ENCODE measurements at places on chromosomes 4 and X.

DNA sequence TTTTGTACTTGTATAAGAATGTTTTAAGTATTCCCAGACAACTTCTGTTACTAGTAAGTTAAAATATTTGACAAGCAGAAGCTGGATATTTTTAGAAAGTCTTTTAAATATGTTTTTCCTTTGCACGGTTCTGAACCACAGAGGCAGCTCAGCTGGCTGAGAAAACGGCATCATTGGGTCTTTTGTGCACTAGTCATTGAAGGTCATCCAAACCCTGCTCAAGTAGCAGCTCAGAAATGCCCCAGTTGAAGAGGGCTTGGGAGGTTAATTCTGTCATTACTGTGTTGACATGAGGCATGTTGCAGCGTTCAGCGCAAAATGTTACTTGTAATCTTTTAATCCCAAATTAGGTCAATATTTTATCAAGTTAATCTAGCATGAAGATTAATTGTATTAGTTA, 383.7 kb upstream of the FAM241A start:
- DNase-seq = peak; percentile 57

- DNase-seq = no peak
Measured at GRCh38 chrX:111431001-111431400, 19.0 kb upstream of the DCX start.

DNA sequence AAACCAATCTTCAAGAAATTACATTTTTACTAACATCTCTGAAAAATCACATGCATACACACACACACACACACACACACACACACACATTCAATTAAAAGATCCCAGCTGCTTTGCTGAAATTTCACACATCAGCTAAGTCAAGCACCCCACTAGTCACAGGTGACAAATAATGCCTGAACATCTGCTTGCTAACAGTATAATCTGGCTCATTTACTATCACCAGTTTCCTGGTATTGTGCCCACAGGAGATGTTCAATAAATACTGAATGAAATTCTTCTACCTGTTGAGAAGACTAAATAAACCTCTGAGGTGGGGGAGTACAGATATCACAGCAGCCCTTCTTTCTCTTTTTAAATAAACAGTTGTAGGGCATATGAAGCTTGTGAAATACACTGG, 994.0 kb downstream of the ARAP2 start:
- DNase-seq = no peak

GRCh38 chrX:151790481-151791160, 56.1 kb downstream of the CNGA2 start:
- peak; percentile 11 for DNase-seq

- no peak for DNase-seq
Measured at GRCh38 chr4:56671860-56672259, 9.2 kb downstream of the HOPX start.

GRCh38 chr4:139658586-139659382, 6.8 kb upstream of the MGST2 start:
- DNase-seq = no peak

DNA sequence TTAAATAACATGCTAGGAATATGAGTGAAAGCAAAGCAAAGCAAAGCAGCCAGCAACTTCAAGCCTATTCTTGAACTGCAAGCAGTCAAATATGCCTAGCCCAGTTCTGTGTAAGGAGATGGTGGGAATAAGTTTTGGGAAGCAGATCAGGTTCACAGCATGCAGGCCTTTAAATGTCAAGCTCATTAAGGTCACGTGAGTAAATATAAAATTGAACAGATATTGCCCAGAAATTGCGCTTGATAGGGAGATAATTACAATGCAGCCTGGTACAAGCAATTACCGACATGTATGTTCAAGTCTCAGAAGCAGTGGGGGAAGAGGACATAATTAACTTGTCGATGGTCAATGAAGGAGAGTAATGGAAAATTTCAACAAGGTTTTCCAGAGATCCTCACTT, 6.0 kb downstream of the GNPDA2 start:
- DNase-seq = no peak

Data from GM04503 (cell line).